Fibroblast of skin of back (primary cell): ENCODE measurements at places on chromosomes 1 and 21.

DNA sequence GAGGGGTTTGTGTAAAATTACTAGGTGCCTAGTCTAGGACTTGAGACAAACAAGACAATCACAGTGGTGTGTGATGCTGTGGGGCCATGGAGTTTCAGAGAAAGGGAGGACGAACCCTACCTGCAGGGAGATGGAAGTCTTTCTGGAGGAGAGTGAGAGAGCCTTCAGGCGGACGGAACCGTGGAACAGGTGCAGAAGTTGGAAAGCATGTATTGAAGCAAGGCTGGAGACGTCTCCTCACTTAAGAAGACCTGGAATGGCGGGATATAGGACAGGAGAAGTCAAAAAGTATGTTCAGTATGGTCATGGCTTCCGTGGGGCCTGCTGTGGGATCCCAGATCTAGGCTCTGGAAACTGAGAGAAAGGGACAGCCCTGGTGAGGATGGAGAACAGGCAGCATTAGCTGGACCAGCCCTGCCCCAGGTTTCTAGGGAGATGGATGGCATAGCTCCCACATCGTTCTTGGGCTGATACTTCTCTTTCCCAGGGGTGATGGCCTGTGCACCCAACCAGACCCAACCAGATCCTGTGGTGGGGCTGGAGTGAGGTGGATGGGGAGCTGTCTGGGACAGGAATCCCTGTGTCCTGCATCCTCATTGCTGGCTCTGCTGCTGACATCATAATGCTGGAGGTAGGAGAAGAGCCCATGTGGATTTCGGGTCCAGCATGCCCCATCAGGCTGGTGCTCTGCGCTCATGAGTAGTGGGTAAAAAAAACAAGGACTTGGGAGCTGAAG, 15.0 kb upstream of the LRP8 start:
- DNase-seq: no peak

GRCh38 chr1:119790451-119791198, 20.6 kb downstream of the REG4 start:
- no peak for DNase-seq

DNA sequence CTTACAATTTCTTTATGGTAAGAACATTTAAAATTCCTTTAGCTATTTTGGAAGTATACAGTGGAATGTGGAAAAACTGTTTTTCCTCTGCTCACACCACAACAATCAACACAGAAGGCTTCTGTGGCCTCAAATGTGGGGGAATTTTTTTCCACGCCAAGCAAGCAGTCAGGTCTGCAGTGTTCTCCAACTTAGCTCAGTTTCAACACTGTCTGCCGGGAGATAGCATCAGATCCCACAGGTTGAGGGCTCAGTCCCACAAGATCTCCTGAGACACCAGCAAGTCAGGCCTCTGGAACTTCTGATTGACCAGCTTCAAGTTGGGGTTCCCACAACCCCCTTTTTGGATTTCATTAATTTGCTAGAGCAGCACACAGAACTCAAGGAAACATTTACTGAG, 50.3 kb downstream of the PTBP2 start:
- DNase-seq: no peak

DNA sequence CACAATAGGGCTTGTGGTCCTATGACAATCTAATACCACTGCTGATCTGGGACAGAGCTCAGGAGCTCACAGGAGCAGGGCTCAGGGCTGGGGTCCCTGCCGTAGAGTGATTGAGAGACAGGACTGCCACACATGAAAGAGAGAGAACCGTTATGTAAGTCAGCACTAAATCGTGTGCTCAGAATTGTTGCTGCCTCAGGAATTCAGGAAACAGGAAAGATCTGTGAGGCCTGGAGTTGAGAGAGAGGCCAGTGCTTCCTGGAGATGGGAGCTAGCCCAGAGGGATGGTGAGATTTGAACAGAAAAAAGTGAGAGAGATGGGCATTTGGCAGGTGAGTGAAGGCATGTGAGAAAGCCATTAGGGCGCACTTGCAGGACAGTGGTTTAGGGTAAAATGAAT, 17.5 kb upstream of the ACBD6 start:
- DNase-seq: no peak

GRCh38 chr1:245304698-245305097, 149.9 kb downstream of the KIF26B start:
- no peak for DNase-seq

GRCh38 chr1:182713492-182713891, 29.1 kb upstream of the RGS8 start:
- no peak for DNase-seq

- no peak for DNase-seq
Measured at GRCh38 chr1:204530932-204531331, 14.7 kb downstream of the MDM4 start.

DNA sequence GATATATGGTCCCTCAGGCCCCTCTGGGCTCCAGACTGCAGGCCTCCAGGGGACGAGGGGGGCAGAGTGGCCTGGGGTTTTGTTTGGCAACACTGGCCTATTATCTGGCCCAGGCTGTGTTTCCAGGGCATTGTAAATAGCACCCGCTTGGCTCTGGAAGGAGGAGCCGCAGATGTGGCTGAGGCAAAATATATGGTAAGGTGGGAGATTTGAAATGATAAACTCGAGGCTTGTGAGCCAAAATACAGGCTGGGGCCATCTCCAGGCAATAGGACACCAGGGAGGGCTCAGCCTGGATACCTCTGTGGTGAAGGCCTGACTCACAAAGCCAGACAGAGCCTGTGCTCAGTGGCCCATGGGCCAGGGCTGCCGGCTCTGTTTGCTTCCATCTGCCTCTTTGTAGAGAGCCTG, 14.0 kb downstream of the NAV1 start:
- peak; percentile 79 for DNase-seq

GRCh38 chr1:170853867-170854266, 81.5 kb upstream of the MROH9 start:
- no peak for DNase-seq

DNA sequence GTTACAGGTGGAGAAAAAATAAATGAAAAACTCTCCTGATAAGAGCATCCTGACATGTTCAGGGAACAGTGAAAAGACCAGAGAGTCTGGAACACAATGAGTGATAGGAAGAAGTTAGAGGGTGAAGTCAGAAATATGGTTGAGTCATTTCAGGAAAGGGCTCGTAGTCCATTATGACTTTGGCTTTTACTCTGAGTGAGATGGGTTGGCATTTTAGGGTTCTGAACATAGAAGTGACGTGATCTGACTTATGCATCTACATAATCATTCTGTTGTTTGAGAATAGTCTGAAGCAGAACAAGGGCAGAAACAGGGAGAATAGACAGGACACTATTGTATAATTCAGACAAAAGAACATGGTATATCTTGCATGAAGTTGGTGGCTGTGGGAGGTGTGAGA, 5.8 kb downstream of the HMCN1 start:
- no peak for DNase-seq

GRCh38 chr1:168609741-168610510, 33.5 kb downstream of the XCL1 start:
- no peak for DNase-seq

DNA sequence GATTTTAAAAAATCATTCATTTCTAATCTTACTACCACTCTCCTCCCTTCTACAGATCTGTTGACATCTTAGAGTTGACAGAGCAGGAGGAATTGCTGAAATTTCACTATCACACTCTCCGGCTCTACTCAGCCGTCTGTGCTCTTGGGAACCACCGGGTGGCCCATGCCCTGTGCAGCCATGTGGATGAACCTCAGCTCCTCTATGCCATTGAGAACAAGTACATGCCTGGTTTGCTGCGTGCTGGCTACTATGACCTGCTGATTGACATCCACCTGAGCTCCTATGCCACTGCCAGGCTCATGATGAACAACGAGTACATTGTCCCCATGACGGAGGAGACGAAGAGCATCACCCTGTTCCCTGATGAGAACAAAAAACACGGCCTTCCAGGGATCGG, 276.7 kb downstream of the ZP4 start:
- DNase-seq: no peak

DNA sequence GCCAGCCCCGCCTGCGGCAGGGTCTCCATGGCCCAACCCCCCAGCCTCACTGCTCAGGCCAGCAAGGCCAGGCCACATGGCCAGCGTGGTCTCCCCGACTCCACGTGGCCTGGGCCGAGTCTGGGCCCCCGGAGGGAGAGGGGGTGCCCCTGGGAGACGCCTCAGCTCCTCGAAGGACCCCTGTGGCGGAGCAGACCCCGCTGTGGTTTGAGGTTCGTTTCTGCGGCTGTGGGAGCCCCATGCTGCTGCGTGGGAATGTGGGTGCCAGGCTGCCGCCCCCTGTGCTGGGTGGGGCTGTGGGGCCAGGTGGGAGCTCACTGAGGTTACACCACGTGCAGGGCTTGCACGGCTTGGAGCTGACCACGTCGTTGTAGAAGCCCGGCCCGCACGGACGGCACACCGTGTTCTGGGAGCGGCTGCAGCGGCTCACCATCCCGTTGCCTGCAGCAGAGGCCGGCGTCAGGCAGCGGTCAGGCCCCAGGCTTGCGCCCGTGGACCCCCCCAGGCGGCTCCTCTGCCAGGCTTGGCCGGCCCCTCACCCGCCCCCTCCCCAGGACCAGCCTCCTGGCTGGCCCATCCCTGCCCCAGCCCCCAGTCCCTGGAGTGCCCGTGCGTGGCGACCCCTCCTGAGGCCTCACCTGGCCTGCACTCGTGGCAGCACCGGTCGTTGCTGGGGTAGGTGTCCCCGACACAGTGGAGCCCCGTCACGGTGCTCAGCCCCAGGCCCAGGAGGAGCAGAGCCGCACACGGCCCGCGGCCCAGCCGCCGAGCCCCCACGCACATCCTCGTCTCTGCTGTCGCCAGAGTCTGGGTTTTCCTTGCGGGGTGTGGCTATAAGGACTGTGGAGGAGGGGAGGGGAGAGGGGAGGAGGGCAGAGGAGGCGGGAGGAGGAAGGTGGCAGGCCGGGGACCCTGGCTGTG, at the start of gene TNFRSF4:
Gene TNFRSF4 (minus strand): TSS at position 809 of the 921 bp plus-strand sequence. CDS start 26 bp downstream, at position 783.
- DNase-seq: no peak

- no peak for DNase-seq
Measured at GRCh38 chr1:207691841-207692240, 46.9 kb downstream of the CR1L start.

DNA sequence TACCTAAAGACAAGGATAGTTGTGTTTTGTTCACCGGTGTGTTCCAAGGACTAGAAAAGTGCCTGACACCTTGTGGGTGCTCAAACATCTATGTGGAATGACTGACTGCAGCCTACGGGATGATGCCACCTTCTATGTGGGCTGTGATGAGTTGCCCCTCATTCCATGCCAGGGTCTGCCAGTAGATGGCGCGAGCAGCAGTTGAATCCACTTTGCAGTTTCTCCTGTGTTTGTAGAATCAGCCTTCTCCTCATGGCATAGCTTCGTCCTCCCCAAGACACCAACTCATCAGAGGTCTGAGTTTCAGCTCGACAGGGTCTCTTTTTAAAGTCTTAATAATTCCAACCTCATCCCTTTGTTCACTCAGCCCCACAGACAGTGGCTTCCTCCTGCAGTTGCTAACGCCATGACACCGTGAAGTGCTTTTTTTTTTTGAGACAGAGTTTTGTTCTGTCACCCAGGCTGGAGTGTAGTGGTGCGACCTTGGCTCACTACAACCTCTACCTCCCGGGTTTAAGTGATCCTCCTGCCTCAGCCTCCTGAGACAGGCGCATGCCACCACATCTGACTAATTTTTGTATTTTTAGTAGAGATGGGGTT, 133.7 kb downstream of the CAPN8 start:
- peak; percentile 36 for DNase-seq

- DNase-seq: peak; percentile 28
Measured at GRCh38 chr1:172451002-172451443, 7.2 kb upstream of the PIGC start.

DNA sequence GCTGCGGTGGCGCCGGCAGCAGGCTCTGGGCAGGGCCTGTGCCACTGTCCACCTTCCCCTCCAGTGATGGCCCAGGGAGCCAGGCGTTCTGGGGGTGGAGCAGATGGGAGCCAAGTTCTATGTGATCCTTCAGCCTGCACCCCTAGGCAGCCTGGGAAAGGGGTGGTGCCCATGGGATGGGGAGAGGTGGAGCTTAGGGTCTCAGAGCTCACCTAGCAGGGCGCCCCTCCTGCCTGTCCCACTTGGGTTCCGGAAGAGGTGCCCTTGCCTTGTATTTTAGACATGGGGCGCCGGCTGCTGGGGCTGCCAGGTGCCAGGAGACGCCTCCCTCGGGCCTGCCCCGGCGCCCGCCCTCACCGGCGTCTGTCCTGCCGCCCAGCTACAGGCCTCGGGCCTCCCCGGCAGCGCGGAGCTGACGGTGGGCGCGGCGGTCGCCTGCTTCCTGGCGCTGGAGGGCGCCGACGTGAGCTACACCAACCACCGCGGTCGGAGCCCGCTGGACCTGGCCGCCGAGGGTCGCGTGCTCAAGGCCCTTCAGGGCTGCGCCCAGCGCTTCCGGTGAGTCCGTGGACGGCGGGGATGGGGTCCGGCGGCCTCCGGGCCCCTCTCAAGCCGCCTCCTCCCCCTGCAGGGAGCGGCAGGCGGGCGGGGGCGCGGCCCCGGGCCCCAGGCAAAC, 3.1 kb upstream of the MMP23B start:
- no peak for DNase-seq

DNA sequence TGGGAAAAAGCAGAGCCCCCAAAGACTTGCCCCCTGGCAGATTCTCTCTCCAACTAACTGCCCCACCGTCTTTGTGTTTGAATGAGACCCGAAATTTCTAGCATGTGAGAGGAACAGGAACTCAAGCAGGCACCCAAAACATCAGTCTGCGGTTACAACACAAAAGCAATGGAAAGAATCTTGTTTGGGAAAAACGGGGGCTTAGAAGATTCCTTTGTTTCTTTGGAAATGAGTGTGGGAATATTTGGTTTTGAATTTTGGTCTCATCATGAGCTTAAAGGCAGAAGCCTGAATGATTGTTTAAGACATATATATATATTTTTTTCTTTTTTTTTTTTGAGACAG, 188.9 kb upstream of the TMEM51 start:
- DNase-seq: peak; percentile 39

DNA sequence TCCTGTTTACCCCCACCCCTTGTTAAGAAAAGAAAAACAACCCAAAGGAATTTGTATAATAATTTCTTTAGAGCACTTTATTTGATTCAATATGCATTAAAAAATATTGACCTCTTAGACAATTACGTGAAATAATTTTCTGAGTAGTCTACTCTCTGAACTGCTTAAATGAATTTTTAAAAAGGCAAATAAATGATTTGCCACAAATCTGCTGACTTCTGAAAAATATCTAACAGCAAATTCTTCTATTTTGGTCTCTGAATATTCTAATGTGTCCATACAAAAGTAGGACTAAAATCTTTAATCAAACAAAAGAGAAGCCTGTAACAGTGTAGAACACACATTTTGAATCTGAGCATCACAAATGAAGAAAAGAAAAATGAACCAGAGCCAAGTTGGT, 115.1 kb downstream of the TRIM33 start:
- DNase-seq: no peak

- peak; percentile 51 for DNase-seq
Measured at GRCh38 chr1:19437891-19438294, 47.4 kb downstream of the CAPZB start.

DNA sequence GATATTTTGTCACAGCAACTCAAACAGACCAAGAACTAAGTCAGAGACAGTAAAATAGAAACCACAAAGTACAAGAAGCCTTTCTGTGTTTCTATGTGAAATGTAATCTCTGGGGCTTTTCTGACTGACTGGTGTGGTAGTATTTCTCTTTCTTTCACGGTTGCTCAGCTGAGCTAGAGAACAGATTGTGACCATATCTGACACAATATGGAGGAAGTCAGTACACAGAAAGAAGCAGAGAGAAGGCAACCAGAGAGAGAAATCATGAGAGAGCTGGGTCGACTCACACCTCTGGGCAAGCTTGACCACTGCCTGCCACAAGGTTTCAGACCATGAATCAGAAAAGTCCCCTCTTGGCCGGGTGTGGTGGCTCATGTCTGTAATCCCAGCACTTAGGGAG, 208.9 kb upstream of the GREM2 start:
- no peak for DNase-seq
